Astrocyte of the cerebellum (primary cell): ENCODE measurements at places on chromosomes 4 and X.

GRCh38 chr4:108811486-108811885 lies 48.6 kb upstream of the ETNPPL start:
- DNase-seq = no peak

DNA sequence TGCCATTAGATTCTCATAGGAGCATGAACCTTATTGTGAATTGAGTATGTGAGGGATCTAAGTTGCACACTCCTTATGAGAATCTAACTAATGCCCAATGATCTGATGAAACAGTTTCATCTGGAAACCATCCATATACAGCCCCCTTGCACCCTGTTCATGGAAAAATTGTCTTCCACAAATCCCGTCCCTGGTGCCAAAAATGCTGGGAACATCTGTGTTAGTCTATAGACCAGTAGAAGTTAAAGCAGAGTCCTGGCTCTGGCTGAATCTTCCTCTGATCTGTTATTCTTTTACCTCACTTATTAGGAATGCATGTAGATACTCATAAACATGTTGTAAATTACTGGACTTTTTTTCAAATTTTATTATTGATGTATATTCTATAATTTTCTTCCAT lies 29.2 kb downstream of the SULT1B1 start:
- DNase-seq = no peak

GRCh38 chr4:146525754-146526153 lies 4.0 kb upstream of the SLC10A7 start:
- no peak for DNase-seq

- DNase-seq = peak; percentile 78
These were observed 180.3 kb upstream of the TENM3 start for GRCh38 chr4:182062936-182063335.

DNA sequence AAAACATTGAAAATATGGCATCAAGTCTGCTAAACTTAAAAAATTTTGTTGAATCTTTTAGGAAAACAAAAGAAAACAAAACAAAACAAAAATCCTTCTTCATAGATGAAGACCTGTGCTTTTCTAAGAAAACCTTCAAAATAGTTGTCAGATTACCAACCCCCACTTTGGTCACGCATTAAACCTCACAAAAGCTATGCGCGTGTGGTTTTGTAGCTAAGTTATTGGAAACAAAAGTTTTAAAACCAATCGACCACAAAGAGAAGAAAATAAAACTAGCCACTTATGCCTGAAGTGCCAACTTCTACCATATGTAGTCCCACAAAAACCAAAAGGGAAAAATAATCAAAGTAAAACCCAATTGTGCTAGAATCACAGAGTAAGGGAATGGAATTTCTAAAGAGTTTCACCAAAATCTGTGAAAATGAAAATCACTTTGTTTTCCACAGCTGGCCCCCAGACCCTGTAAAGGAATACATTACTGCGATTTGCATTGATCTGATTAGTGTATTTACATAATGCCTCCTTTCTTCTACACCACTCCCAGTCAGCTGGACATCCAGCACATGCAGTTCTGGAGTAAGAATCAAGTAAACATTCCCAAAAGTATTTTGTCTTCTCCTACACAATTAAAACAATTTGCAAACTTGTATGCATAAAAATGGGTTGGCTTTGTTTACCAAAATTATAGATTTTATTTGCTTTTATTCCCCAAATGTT lies 330.1 kb upstream of the DKK2 start:
- DNase-seq = peak; percentile 89

GRCh38 chr4:54475546-54475945 lies 182.2 kb upstream of the KIT start:
- DNase-seq = no peak

DNA sequence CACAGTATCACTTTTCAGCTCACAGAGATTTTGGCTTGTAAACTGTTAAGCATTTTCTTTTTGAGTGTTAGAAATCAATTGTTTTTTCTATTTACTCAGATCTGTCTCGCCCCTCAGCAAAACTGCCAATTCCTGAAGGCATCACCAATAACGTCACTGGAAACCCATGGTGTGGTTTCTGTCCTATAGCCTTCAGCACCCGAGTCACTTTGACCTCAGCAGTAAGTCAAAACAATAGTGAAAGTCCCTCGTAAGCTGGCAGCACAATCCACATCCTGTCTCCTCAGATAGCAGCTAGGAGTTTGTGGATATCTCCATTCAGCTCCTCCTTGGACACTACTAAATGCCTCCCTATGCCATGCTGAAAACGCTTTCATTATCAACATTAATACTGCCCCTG lies 1787.4 kb upstream of the ADGRL3 start:
- no peak for DNase-seq

GRCh38 chrX:53000447-53001135 lies 42.3 kb upstream of the FAM156A start:
- no peak for DNase-seq

DNA sequence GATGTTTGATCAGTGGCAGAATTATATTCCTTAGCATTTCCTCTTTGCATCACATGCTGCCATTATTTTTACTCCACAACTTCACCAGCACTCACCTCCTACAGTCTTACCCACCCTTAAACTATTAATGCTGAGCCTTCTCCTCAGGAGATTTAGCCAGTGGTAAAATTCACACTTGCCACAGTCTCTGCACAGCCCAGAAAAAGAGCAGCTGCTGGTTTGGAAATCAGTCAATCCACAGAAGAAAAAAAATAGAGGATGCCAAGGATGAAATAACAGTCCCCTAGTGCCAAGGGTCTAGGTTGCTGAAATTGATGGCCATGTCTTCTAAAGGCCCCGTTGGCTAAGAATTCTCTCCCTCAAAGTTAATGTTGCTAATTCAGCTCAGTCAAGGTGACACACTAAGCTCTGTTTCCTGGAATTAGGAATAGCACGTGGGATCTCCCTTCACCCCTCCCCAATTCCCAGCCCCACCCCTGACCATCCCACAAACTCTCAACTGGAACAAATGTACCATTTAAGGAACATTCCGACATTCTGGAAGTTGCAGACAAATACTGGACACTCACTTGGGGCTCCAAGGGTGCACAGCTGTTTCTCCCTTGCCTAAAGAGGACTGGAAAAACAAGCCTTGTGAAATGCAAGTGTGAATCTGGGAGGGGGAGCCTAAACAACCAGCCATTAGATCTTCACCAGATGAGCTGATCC lies 5.7 kb downstream of the ATP1B4 start:
- DNase-seq = no peak

GRCh38 chr4:115670930-115671329 lies 557.5 kb upstream of the NDST4 start:
- DNase-seq = no peak
